Activated T-cell treated with anti-CD3 and anti-CD28 coated beads for 24 hours (primary cell): ENCODE measurements at places on chromosomes 5 and 9.

GRCh38 chr5:94746731-94747124 is 128.3 kb downstream of the SLF1 start:
- no peak for DNase-seq

DNA sequence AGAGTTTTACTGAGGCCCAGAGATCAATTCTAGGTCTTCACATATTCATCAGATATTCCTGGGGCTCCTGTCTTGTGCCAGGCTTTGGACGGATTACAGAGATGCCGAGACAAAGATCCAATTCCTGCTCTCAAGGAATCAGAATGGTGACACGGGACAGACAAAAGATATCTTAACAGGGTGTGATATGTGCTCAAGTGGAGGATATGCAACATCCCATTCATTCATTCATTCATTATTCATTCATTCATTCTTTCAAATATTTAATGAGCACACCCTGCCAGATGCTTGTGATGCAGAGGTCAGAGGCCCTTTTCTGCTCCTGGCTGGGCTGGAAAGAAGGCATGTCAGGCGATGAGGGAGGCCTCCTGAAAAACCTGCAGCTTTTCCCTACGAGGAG is 21.8 kb downstream of the LHX2 start:
- no peak for DNase-seq

DNA sequence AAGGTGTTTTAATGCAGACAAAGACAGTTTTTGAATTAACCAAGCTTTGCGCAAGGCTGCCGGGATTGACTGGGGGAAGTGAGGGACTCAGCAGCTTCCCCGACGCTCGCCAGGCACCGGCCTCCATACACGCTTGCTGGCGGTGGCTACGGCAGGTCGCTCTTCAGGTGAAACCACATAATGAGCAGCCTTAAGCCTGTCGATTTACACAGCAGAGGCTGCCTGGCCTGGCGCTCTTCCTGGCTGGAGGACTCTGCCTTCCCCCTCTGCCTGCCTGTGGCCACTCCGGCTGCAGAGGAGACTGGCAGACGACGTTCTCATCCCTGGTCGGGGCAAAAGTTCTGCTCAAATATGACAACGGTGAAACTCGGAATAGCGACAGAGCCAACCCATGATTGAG is 9.0 kb upstream of the NOTCH1 start:
- no peak for DNase-seq

GRCh38 chr5:99926463-99926862 is 608.7 kb upstream of the FAM174A start:
- DNase-seq, result no peak

DNA sequence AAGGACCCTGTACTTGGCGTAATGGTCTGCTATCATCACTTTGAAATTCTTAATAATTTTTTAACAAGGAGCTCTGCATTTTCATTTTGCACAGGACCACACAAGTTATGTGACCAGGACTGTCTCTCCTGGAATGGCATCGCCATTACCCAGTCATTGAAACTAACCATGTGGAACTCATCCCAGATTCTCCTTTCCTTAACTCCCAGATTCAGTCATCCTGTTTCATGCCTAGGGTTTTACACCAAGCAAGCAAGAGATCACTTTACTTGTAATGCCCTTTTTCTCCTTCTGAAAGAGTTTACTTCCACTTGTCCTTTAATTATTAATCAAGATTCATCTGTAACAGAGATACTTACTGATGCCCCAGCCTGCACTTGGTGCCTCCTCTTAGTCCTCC is 12.0 kb downstream of the FRMD3 start:
- no peak for DNase-seq

GRCh38 chr9:111944241-111944866 is 47.7 kb downstream of the UGCG start:
- DNase-seq, result no peak

- no peak for DNase-seq
These were observed 888.8 kb upstream of the WWC1 start for GRCh38 chr5:167402671-167403070.

DNA sequence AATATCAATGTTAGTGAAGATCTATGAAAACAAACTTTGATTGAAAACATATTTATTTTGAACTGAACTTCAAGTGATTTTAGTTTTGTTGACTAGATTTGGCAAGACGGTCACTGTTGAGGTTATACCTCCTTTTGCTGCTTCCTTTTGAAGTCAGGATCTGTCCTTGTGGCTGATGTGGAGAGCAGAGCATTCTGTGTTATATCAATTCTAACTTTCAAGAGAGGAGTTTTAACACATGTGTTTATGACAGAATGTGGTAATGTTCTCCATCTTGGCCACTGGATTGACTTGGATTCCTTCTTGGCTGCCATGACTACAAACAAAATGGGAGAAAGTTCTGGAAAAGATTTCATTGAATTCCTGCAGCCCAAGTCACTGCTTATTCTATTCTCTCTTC is 104.0 kb upstream of the ACTBL2 start:
- DNase-seq, result no peak

DNA sequence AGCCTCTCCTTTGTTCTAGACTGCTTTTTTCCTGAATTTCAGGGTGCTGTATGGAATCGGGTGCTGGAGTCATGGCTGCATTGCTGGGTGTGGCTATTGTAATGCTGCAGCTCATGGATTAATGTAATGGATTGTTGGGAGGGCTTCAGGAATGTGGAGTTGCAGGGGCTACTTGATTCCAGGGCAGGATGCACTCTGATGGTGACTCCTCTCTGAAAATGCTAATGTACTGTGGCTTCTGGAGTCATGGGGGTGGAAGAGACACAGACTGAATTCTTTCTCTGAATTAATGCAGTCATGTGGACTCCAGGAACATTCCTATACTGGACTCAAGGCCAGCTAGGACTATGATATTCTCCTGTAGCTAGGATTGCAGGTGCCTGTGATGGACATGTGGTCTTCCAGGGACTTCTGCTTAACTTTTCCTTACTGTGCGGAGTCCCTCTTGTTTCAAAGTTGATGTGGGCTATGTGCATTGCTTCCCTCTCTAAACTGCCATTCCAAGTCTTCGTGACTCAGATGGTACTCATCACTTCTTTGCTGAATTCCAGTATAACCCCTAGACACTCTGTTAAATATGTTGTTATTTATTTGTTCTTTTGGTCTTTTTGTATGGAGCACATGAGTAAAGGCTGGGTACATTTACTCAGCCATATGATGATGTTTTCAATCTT is 396.2 kb downstream of the KCTD16 start:
- DNase-seq, result no peak

DNA sequence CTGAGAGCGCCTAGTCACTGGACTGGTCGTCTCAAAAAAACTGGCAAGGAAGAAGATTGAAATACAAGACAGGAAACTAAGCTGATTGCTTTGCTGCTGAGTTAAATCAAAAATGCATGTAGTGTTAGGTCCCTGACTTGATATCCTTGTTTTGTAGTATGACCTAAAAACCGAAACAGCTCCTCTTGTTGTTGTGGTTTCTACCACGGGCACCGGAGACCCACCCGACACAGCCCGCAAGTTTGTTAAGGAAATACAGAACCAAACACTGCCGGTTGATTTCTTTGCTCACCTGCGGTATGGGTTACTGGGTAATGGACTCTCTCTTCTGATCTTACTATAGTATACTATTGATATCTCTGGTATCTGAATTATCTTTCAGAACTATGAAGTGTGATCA is 4.3 kb downstream of the MTRR start:
- no peak for DNase-seq

- no peak for DNase-seq
These were observed 268.7 kb downstream of the IRX2 start for GRCh38 chr5:2482778-2483177.

GRCh38 chr5:173451651-173452050 is 123.4 kb upstream of the STC2 start:
- DNase-seq, result no peak

DNA sequence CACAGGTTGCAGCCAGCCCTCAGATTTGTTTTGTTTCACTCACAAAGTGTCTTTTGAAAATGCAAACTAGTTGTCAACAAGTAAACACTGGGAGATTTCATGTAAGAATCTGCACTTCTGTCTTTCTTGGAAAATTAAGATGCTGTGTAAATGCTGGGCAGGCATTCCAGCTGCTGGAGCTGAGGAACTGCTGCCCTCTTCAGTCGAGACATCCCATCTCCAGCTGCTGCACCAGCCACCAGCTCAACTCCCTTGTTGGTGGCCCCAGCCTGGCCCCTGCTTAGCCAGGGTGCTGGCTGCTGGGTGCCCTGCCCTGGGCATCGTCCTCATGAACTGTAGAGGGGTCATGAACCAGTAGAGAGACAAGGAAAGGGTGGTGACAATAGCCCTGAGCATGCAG is 33.1 kb upstream of the AFAP1L1 start:
- no peak for DNase-seq

DNA sequence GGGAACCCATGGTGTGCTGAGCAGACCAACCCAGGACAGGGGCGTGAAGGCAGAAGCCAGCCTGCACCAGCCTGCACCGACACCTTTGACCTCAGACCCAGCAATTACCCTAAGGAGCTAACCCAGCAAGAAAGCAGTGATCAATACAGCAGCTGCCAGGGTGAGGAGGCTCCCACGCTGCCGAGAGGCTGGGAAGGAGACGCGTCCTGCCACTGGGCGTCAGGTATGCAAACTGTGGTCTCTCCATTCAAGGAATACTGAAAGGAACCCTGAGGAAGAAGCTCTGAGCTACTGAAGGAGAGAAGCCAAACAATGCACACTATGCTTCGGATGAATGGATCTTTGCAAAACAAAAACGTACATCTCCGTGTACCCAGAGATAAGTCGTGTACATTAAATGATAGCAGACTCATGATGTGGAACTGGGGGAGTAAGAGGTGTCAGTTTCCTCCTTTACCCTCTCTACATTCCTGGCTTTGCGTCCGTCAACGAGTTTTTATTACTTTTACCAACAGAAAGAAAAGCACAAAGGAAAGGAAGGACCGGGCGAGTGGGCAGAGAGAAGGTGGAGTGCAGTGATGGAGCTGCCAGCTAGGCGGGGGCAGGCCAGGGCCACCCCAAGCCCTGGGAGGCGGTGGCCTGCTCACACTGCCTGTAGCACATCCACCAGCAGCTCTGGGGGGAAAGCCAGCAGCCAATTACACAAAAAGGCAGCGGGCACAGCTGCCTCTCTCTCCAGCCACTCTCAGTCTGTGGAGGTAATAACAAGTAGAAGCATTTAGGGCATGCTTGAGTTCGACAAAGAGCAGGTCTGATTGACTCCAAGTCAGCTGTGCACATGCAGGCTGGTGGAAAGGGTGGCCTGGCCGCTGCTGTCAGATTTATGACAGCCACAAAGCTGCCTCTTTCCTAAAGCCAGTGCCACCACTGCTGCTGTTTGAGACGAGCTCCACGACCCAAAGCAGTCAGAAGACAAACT is 29.3 kb downstream of the RASGEF1C start:
- DNase-seq, result no peak

GRCh38 chr5:55360190-55360589 is 52.4 kb downstream of the MTREX start:
- DNase-seq, result no peak

DNA sequence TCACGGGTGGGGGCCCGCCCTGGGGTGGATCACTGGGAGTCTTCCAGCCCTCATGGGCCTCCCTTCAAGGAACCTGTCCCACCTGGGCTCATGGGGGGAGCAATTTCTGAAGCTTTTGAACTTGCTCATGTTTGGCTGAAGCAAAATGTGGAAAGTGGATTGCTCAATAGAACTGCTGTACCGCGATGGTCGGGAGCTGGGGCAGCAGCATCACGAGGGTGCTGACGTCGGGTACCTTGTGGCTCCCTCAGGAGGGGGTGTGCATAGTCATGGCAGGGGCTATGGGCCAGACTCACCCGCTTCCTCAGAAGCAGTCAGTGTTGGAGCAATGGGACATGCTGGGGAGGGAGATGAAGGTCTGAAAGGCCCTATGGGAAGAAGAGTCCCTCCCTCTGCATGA is 57.9 kb downstream of the PRRT1B start:
- no peak for DNase-seq

GRCh38 chr9:134224127-134224526 is 59.8 kb upstream of the RNU6ATAC start:
- no peak for DNase-seq

- no peak for DNase-seq
These were observed 12.3 kb downstream of the PCBD2 start for GRCh38 chr5:134917070-134917815.

- no peak for DNase-seq
These were observed 21.1 kb downstream of the ADAMTSL1 start for GRCh38 chr9:18495065-18495464.

DNA sequence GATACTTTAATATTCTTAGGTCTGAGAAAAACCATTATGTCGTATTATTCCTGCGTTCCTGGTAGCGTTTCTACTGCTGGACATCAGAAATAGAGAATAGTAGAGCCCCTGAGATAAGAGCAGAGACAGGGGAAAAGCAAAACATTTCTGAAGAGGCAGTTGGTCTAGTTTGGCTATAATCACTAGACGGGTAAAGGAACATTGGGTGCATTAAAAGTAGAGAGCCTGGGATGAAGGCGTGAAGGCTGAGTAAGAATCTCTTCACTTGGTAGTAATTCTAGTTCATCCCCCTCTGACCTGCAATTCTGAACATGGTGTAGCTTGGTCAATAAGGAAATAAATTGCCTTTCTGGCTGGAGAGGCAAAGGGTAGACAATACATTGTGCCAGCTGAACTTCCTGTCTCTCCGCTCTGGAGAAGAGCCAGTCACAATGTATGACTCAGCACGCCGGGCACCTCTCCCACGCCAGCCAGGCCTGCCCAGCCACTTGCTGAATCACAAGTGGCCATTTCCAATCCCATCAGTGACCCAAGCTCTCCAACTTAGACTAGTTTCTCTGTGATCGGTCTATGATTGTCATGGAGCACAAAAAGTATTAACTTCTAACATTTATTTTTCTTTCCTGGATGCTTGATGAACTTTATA is 75.4 kb downstream of the STK32A start:
- DNase-seq, result no peak

GRCh38 chr9:131237931-131238401 is 38.3 kb downstream of the FAM78A start:
- DNase-seq, result peak; percentile 82
